ENCODE measurements at places on chromosomes 1 and 21.

GRCh38 chr1:173476665-173477285, 360 bp upstream of the PRDX6 start:
- peak; percentile 33 for DNase-seq

DNA sequence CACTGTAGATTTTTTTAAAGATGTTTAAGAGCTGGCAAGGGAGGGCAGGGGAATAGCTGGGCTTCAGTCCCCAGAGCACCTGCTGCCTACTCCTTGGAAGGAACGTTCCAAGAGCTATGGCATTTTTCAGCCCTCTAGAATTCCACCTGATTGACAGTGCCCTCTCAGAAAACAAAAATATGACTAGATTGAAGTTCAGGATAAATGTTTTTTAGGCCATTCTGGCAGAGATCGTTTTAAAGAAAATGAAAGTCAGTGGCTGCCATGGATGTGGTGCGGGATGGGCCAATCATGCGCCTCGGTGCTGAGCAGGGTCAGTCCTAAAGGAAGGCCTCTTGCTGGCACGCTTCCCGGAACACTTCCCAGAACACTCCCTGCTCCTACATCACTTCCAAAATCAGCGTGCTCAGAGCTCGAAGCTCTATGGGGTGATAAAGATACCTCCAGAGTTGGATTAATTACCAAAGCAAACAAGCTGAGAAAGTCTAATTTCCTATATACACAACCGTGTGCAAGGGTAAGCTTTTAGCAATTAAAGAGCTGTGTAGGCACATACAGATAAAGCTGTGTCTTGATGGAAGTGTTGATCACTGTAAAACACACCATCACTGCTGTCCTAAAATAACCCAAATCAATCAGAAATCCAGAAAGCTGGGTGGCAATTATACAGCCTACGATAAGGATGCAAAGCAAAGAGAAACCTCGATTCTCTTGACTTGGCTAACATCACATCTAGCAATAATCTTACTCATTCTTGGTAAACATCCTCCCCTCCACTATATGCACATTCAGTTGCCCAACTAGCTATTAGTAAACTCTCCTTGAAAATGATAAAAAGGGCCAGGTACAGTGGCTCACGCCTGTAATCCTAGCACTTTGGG, 34.6 kb downstream of the TGFBR3 start:
- DNase-seq, result no peak

DNA sequence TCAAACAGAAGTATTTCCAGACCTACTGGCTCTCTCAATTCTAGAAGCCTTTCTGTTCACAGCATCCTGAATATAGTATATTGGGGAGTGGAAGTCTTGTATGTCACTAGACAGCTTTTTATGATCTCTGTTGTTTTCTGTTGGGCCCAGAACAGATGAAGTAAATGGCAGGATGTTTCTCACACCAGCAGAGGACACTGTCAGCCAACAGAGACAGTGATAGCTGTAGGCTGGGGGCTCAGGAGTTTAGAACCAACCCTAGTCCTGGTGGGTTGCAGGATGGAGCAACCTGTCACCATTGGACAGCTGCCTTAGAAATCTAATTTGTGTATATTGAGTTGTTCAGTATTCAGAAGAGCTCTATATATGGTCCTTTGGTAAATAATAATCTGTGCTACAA, 16.9 kb downstream of the AGO1 start:
- no peak for DNase-seq

- DNase-seq, result no peak
Observed at GRCh38 chr1:209542585-209542984, 40.9 kb upstream of the CAMK1G start.

DNA sequence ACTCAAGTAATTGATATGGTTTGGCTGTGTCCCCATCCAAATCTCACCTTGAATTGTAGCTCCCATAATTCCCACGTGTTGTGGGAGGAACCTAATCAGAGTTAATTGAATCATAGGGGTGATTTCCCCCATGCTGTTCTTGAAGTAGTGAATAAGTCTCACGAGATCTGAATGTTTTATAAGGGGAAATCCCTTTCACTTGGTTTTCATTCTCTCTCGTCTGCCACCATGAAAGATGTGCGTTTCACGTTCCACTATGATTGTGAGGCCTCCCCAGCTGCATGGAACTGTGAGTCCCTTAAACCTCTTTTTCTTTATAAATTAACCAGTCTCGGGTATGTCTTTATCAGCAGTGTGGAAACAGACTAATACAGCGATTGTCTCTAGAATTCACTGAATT, 135.4 kb downstream of the BACH1 start:
- DNase-seq, result no peak

DNA sequence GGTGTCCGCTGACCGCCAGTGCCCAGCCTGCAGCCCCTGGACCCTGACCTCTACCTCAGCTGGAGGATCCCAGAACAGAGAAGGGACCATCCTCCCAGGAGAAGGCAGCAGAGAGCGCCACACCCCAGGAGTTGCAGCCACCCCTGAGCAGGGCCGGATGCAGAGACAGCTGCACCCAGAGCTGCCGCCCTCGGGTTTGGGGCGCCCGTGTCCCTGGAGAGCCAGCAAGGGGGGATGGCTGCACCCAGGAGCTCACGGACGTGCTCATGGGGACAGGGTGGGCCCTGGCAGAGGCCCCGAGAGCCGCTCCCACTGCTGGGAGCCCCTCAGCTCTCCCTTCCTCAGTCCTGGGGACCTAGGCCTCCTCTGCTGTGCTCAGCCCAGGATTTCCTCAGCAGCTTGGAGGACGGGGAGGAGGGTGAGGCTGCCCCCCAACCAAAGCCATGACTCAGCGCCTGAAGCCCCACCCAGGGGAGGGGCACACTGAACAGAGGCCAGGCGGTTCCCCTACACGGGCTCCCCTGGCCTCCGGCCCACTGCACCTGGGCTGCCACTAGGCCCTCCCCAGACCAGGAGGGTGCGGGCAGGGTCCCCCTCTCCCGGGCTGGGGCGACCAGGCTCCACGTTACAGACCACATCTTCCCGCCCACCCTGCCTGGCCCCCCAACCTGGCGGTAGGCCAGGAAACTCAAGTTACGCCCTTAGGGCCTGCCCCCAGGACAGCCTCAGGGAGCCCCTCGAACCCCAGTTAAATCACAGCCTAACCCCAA, 2.2 kb downstream of the ACAP3 start:
- DNase-seq, result peak; percentile 40

- no peak for DNase-seq
Observed at GRCh38 chr1:229985613-229986010, 81.4 kb upstream of the GALNT2 start.

DNA sequence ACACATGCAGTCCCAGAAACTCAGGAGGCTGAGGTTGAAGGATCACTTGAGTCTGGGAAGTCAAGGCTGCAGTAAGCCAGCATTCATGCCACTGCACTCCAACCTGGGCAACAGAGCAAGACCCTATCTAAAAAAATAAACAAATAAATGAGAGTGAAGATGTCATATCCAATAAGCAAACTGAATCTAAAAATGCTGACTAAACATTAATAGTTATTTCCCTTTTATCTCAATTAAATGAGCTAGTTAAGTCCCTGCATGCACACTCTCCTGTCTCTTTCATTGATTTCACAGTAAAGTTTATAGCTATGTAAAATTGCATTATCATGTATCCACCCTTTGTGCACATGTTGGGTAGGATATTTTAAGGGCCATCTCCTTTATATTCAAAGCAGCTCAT, 81.1 kb upstream of the L1TD1 start:
- DNase-seq, result no peak

DNA sequence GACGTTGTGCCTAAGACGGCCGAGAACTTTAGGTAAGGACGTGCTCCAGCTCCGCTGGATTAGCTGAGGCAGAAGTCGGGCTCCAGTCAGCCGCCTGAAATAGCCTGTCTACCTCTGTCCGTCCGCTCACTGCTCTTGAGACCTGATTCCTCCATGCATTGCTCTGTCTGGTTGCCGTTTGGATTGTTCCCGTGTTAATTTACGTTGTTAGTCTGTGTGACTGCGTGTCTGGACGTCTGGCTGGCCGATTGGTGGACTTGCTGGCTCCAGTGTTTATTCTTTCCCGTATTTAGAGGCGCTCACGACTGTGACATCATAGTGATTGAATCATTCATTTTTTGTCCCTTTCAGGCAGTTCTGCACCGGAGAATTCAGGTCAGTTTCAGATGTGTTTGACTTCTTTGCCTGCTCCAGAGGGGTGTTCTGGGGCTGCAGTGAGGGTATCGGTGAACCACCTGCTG, 684 bp downstream of the PPIH start:
- DNase-seq, result no peak

- DNase-seq, result no peak
Observed at GRCh38 chr1:27535386-27535785, 45.4 kb upstream of the WASF2 start.

GRCh38 chr1:81197591-81197990, 603.1 kb upstream of the ADGRL2 start:
- DNase-seq, result no peak

- no peak for DNase-seq
Observed at GRCh38 chr1:231684356-231685244, 58.0 kb downstream of the DISC1 start.

- no peak for DNase-seq
Observed at GRCh38 chr1:195373856-195374255, 1234.4 kb downstream of the KCNT2 start.

GRCh38 chr1:200372095-200372884, 37.5 kb downstream of the ZNF281 start:
- no peak for DNase-seq

- DNase-seq, result no peak
Observed at GRCh38 chr1:206693029-206693428, 8.3 kb downstream of the MAPKAPK2 start.

- no peak for DNase-seq
Observed at GRCh38 chr1:241396747-241397681, 40.0 kb upstream of the RGS7 start.

- no peak for DNase-seq
Observed at GRCh38 chr1:117389284-117389683, 22.0 kb downstream of the MAN1A2 start.

DNA sequence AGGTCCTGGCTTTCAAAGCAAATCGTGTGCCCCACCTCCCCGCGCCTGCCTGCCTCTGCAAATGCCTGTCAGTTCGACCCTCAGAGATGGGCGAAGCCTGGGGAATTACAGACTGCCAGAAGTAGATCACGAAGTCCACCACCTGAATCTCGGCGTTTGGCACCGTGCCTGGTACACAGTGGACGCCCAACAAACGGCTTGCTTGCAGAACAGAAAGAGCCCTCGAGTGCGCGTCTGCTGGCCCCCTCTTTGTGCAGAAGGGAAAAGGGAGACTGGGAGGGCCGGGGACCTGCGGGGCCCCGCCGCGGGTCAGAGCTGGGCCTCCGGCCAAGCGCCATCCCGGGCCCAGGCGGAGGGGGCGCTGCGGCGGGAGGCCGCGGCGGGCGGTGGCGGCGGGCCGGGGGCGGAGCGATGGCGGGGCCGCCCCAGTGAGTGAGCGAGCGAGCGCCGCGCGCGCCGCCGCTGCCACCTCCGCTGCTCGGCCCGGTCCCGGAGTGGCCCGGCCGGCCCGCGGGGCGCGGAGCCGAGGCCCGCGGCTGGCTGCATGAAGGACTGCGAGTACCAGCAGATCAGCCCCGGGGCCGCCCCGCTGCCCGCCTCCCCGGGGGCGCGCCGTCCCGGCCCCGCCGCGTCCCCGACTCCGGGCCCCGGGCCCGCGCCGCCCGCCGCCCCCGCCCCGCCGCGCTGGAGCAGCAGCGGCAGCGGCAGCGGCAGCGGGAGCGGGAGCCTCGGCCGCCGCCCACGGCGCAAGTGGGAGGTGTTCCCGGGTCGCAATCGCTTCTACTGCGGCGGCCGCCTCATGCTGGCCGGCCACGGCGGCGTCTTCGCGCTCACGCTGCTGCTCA, at the start of gene ZDHHC18:
Gene ZDHHC18 (plus strand): TSS at position 428 of the 845 bp plus-strand sequence. CDS start 117 bp downstream, at position 545.
- DNase-seq, result no peak

GRCh38 chr1:33563699-33564098, 91.3 kb downstream of the ZSCAN20 start:
- no peak for DNase-seq

DNA sequence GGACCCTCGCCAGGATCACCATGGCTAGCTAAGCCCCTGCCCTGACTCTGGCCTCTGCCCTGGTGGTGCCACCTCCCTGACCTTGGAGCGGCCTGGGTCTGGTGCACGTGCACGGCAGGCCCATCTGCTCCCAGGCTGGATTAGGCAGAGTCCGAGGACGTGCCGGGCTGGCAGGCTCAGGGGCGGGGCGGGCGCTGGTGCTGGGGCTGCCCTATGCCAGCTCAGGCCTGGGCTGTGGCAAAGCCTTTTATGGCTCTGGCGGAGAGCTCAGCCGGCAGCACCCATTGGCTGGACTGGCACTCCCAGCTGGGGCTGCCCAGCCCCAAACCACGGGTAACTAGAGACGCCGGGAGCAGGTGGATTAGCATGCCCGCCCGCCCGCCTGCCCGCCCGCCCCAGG, 17.1 kb upstream of the EDN2 start:
- no peak for DNase-seq

- DNase-seq, result no peak
Observed at GRCh38 chr1:203662360-203662759, 35.7 kb downstream of the ATP2B4 start.

DNA sequence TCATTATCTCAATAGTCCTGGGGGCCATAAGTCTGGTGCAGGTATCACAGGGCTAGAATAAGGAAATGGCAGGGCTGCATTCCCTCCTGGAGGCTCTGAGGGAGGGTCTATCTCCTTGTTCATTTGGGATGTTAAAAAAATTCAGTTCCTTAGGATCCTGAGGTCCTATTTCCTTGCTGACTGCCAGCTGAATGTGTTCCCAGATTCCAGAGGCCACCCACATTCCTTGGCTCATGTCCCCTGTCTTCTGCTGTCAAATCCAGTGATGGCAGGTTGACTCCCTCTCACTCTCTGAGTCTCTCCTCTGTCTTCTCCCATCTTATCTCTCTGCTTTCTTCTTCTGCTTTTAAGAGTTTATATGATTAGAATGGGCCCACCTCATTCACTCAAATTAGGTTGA, 400.6 kb downstream of the PTPRU start:
- DNase-seq, result no peak

Data from stimulated activated CD4-positive, alpha-beta T cell treated with anti-CD3 and anti-CD28 coated beads, TNF-alpha, amount 100 ng/mL, for 1 hour (primary cell).